Adrenal gland (tissue), 19 donors: ENCODE measurements at places on chromosomes 3 and 15. TPM values are rescaled to one million over a fixed set of nuclear protein-coding genes. Genes with fewer than 3 reads are reported as not detected.
A peak's percentile ranks its signal among the peaks of the same experiment; 100 is the strongest.

The RASL12 gene
- 2.5 TPM for total RNA-seq

The TRANK1 gene
- 23.4 TPM for total RNA-seq

The RASGRP1 gene
- total RNA-seq = 0.42 TPM

The TGM5 gene
- not detected for total RNA-seq

The SPPL2A gene
- 378 TPM for total RNA-seq

- H3K27ac ChIP-seq = no peak overlapping the region
- no peaks in the 10 kb centered on the region for H3K4me1 ChIP-seq
- no peak for DNase-seq
These were observed 577.5 kb upstream of the NECTIN3 start for GRCh38 chr3:110494093-110494490.

DNA sequence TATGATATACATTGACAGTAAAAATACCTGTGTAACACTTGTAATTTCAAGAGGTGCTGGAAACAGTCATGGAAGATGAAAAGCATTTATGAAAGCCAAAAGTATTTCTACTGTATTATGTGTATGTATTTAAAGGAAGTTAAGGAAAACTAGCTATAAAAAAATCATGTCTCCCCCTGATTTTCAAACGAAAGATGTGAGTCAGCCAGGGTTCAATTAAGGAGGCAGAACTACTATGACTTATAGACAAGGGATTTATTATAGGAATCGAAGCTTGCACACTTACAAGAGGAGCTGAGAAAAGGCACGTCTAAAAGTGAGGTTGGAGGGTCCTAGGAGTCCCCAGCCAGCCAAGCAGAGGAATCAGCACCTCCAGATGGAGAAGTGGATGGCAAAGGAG, 119.4 kb downstream of the SUCLG2 start:
- H3K36me3 ChIP-seq = no peaks in the 10 kb centered on the region
- DNase-seq = no peak
- no peak overlapping the region for H3K27ac ChIP-seq
- no peaks in the 10 kb centered on the region for H3K27me3 ChIP-seq
- no peak overlapping the region for H3K4me3 ChIP-seq

- no peaks in the 10 kb centered on the region for H3K36me3 ChIP-seq
- no peak overlapping the region for H3K27ac ChIP-seq
- H3K4me3 ChIP-seq = no peak overlapping the region
- no peaks in the 10 kb centered on the region for H3K4me1 ChIP-seq
These were observed 31.5 kb downstream of the LOXL1 start for GRCh38 chr15:73957785-73958184.

DNA sequence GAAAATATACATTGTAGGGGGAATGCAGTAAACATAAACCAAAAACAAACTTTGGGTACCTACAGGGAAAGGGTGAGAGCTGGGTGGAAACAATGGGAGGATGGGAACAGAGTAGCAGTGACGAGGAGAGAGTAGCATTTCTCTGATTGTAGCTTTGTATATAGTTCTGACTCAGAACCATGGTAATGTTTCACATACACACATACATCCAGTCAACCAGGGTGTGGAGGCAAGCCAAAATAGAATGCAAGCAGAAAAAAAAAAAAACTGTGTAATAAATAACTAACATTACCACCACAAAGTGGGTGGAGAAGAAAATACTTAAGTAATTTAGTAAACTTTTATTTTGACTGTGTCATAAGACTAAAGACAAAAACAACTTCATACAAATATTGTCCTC, 27.2 kb downstream of the BCL2A1 start:
- no peak overlapping the region for H3K27ac ChIP-seq
- no peak for DNase-seq
- H3K4me1 ChIP-seq = no peaks in the 10 kb centered on the region
- H3K27me3 ChIP-seq = peaks cover 6% of the 10 kb centered on the region

GRCh38 chr3:174337227-174337626, 521.9 kb upstream of the NAALADL2 start:
- H3K27ac ChIP-seq = no peak overlapping the region
- H3K4me3 ChIP-seq = no peak overlapping the region
- H3K4me1 ChIP-seq = no peaks in the 10 kb centered on the region
- no peaks in the 10 kb centered on the region for H3K27me3 ChIP-seq

- H3K4me1 ChIP-seq = peaks cover 3% of the 10 kb centered on the region
- H3K4me3 ChIP-seq = no peak overlapping the region
- DNase-seq = peak; percentile 50
- H3K27ac ChIP-seq = peak overlapping the region; percentile 25
- H3K27me3 ChIP-seq = no peaks in the 10 kb centered on the region
These were observed 18.2 kb downstream of the DCUN1D1 start for GRCh38 chr3:182962166-182962565.

- DNase-seq = no peak
- H3K27me3 ChIP-seq = no peaks in the 10 kb centered on the region
- no peaks in the 10 kb centered on the region for H3K36me3 ChIP-seq
- no peak overlapping the region for H3K4me3 ChIP-seq
- no peaks in the 10 kb centered on the region for H3K4me1 ChIP-seq
- H3K27ac ChIP-seq = no peak overlapping the region
These were observed 40.2 kb upstream of the OSTN start for GRCh38 chr3:191158815-191159214.

GRCh38 chr15:78290222-78290621, 9.2 kb downstream of the SKIC8 start:
- H3K27ac ChIP-seq = no peak overlapping the region
- no peaks in the 10 kb centered on the region for H3K27me3 ChIP-seq

DNA sequence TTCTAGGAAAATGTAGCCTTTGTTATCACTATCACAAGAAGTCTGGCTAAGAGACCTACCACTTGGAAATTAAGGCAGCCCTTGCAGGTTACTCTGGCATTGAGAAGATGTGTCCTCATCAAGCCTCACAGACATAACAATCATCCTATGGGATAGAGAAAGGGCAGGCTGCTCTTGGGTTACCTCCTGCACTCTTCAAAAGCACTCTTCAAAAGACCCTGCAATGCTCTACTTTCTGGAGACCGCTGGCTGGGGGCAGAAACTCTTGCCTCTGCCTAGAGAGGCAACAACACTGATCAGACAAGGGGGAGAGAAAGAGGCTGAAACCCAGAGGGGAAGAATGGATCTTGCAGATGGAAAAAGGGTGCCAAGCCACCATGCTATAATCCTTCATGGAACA, 127.9 kb upstream of the BNIP2 start:
- no peaks in the 10 kb centered on the region for H3K36me3 ChIP-seq
- H3K27me3 ChIP-seq = peaks cover 4% of the 10 kb centered on the region
- no peaks in the 10 kb centered on the region for H3K4me1 ChIP-seq
- no peak overlapping the region for H3K27ac ChIP-seq
- DNase-seq = no peak
- H3K4me3 ChIP-seq = no peak overlapping the region

GRCh38 chr15:80769829-80770705, 9.1 kb upstream of the CEMIP start:
- no peaks in the 10 kb centered on the region for H3K4me1 ChIP-seq
- H3K4me3 ChIP-seq = no peak overlapping the region
- no peaks in the 10 kb centered on the region for H3K36me3 ChIP-seq
- H3K27ac ChIP-seq = no peak overlapping the region

DNA sequence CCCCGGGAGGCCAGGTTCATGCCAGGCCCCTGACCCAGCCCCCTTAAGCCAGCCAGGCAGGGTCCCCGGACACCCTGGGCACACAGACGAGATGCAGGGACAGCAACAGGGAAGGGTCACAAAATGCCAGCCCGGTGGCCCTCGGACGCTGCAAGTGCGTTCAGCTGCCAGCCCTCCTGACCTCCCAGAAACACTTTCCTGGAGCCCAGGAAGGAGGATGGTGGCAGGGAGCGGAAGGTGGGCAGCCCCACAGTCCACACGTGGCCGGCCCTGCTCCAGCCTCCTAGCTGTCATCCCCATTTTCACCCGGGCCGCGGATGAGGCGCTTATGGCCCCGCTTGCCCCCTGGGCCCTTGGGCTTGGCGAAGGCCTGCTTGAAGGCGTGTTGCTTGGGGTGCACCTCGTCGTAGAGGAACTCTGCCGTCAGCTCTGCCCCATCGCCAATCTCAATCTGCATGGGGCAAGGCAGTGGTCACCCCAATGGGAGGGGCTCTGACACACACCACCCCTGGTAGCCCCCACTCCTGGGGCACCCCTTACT, 3.4 kb upstream of the TLR9 start:
- no peaks in the 10 kb centered on the region for H3K36me3 ChIP-seq
- no peaks in the 10 kb centered on the region for H3K27me3 ChIP-seq
- no peak overlapping the region for H3K4me3 ChIP-seq
- H3K27ac ChIP-seq = no peak overlapping the region
- no peak for DNase-seq

DNA sequence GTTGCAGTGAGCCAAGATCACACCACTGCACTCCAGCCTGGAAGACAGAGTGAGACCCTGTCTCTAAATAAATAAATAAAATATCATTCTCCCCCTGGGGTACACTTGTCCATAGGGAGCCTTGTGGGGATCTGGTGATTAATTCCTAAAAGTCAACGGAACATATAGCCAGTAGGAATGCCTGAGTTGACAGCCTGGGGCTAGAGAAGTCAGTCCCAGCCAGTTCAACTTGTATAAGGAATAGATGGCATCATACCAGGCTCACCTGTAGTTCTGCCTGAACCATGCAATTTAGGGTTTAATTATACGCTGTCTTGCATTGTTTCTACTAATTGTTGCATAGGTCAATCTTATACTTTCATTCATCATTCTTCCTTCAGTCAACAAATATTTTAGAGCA, 5.9 kb upstream of the BOC start:
- DNase-seq = no peak
- H3K4me3 ChIP-seq = no peak overlapping the region
- H3K27ac ChIP-seq = no peak overlapping the region
- H3K36me3 ChIP-seq = no peaks in the 10 kb centered on the region
- H3K27me3 ChIP-seq = no peaks in the 10 kb centered on the region

- no peaks in the 10 kb centered on the region for H3K36me3 ChIP-seq
- no peak overlapping the region for H3K27ac ChIP-seq
These were observed 43.1 kb downstream of the SAMMSON start for GRCh38 chr3:70042641-70043040.
